ENCODE measurements at places on chromosomes 3 and 15. TPM values are rescaled to one million over a fixed set of nuclear protein-coding genes. Genes with fewer than 3 reads are reported as not detected.

The CDC25A gene
- 2.1 TPM for total RNA-seq

The ARHGEF26 gene
- 19.0 TPM for total RNA-seq

The CHRNA3 gene
- not detected for total RNA-seq

The TNFSF10 gene
- total RNA-seq, result 44.1 TPM

The CILP gene
- 5.4 TPM for total RNA-seq

The SYNPR gene
- not detected for total RNA-seq

The WDR93 gene
- 0.68 TPM for total RNA-seq

The MUC20 gene
- 84.4 TPM for total RNA-seq

The RTP1 gene
- total RNA-seq, result not detected

DNA sequence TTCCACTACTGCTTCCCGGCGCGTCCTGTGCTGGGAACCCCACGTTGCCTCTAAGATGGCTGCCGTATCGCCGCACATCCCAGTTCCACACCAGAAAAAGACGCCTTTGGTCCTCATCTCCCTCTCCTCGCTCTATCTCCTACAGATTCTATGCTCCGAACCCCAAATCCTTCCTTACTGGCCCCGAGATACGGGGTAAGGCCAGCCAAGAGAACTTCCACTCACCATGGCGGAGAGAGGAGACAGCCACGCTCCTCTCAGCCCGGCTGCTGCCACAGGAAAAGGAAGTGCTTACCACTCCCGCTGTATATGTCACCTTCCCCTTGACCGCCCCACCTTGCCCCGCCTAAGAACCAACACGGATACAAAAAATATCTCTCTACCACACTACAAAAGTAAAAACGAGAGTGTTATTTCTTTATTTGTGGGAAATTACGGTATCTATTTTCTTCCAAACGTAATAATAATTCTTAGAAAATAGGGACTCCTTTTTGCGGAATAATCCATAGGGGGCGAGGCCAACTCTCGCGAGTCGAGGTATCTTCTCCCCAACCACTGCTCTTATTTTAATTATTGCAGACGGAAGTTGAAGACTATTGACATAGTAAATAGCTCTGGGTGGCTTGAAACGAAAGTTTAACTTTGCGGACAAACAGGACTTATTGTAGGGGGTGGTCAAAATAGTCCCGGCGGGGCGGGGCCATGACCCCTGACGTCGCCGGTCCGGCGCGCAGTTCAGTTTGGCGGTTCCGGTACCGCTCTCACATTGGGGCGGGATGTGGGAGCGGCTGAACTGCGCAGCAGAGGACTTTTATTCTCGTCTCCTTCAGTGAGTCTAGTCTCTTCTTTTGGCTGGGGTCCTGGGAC is at the start of the genes RPL4 and ZWILCH:
Gene RPL4 (minus strand): TSS at position 293 of the 867 bp plus-strand sequence. CDS start 65 bp downstream, at position 228.
Gene ZWILCH (plus strand): TSS at position 764 of the 867 bp plus-strand sequence. CDS start 13 bp downstream, at position 777.
- DNase-seq, result peak; percentile 81

- no peak for DNase-seq
These were observed 187.7 kb downstream of the ITPR1 start for GRCh38 chr3:4680871-4681300.

DNA sequence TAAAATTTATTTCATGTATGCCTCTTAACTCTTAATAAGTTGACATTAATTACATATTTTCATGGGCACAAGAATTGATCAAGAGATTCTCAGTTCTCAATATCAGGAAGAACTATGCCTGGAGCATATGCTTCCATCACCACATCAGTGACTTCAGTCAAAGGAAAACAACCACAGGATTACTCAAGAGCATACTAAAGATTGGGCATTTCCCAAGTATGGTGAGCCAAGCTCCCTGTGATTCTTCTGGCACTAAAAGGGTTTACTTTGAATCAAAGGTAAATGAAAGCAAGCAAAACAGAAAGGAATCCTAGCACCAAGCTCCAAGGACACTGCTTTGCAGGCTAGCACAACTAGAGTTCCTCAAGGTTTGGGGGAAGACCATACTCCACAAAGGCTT is 44.6 kb downstream of the FMN1 start:
- no peak for DNase-seq

- DNase-seq, result no peak
These were observed 498.0 kb upstream of the PROK2 start for GRCh38 chr3:72282918-72283317.

DNA sequence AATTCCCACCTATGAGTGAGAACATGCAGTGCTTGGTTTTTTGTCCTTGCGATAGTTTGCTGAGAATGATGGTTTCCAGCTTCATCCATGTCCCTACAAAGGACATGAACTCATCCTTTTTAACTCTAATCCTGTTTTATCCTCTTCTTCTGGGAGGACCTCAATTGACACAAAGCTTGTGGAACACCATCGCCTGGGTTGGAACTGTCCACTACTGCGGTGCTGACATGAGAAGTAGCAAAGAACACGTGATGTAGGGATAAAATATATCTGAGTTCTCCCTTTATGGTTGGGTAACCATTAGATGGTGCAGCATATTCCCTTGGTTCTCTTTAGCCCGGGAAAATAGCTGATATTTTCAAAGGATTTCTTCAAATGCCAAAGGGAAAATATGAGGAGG is 105.3 kb upstream of the TOPAZ1 start:
- DNase-seq, result no peak

DNA sequence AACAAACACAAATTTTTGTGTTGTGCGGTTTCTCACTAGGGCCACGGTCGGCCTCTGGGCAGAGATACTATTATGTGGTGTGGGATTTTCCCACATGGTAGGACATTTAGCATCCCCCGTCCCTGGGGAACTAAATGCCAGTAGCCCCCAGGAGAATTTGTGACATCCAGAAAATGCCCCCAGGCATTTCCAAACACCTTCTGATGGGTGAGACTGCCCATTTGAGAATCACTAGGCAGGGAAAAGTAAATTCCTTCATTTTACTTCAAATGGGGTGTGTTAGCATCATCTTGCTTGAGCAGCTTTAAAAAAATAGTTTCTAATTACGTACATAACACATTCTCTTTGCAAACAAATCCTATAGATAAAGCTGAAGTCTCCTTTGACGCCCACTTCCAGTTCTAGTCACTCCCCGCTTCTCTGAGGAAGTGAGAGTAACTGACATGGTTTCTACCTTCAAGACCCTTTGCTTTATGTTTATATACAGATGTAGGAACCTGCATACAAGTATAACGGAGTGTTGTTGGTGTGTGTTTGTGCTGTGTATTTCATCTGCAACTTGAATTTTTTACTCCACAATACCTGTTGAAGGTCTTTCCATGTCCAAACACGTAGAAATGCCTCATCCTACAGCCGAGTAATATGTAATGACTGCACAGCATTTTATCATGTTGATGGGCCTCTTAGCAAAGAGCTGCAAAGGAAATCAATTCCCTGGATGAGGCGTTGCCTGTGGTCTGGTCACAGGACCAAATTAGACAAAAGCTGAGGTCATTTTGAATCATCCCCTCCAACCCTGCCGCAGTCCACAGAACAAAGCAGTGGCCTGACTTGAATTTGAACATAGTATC is 31.4 kb upstream of the ZBTB38 start:
- no peak for DNase-seq

DNA sequence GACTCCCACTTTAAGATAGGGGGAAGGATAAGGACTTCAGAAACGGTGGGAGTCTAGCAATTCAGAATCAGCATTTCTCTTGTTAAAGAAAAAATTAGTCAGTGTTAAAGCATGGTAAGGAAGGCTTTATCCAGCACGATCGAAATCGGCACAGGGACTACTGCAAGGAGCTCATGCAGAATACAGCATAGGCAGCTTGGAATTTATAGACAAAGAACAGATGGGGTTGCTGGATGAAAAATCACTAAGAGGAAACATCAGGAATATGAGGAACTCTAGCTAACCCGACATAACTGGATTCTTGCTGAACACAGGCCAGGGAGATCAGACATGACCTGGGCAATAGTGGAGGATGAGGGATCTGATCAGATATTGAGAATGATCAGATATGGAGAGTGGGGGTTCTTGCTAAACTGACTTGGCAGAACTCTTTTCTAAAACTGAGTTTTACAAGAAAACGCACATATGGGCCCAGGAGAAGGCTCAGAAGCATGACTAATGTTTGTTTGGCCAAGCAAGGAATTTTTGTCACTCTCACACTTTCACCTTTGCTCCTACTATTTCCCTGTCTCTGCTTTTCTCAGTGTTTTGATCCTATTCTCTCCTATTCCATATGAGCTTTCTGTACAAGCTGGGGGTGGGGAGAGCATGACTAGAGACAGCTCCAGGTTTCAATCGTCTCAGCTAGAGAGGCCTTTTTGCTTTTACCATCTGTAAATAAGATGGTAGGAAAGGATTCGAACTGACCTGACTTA is 3.9 kb upstream of the PLCH1 start:
- no peak for DNase-seq

- DNase-seq, result no peak
These were observed 111.5 kb upstream of the LPP start for GRCh38 chr3:188042466-188042865.

DNA sequence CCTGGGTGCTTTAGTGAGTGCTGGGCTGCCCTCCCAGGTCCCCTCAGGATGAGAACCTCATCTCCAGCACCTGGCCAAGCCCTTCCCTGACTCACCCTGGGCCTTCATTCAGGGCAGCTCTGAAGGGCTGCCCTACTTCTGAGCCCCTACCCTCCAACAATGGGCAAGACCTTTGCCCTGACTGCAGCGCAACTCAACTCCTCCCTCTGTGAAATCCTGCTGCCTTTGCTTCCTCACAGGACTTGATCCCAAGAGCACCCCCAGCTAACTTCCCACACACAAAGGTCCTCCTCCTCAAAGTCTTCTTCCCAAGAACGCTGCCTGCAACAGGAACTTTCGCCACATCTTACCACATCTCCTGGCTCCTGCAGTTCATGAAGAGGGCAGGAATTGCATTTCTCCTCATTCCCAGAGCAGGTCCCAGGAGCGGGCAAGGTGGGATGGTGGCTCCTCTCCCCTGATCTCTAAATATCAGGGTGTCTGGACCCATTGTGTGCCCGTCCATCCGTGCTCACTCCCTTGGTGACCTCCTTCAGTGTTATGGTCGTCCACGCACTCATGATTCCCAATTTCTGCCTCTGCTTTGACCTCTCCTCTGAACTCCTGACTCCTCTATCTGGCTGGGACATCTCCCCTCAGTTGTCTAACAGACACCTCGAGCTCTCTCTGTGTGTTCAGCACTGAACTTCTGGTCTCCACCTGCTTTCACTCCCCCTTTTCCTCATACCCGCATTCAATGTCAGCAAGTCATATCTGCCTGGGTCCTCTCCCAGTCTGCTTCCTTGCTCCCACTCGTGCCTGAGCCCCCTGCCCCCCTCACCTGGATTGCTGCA is 4.5 kb upstream of the SSUH2 start:
- DNase-seq, result no peak

GRCh38 chr3:119289404-119289770 is 4.8 kb upstream of the ARHGAP31 start:
- DNase-seq, result no peak

GRCh38 chr15:84889313-84889990 is 5.0 kb downstream of the SLC28A1 start:
- no peak for DNase-seq

DNA sequence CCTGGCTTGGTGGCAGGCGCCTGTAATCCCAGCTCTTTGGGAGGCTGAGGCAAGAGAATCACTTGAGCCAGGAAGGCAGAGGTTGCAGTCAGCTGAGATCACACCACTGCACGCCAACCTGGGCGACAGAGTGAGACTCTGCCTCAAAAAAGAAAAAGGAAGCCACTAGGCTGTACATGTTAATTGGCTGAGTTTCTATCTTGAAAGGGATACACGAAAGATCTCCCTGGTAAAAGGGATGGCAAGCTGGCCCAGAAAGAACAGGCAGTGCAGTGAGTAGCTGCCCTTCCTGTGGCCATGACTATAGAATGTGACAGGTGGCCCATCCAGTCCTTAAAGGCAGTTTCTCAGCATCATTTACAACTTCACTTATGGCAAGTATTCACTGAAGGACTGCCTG is 12.3 kb downstream of the LRIG1 start:
- DNase-seq, result no peak

DNA sequence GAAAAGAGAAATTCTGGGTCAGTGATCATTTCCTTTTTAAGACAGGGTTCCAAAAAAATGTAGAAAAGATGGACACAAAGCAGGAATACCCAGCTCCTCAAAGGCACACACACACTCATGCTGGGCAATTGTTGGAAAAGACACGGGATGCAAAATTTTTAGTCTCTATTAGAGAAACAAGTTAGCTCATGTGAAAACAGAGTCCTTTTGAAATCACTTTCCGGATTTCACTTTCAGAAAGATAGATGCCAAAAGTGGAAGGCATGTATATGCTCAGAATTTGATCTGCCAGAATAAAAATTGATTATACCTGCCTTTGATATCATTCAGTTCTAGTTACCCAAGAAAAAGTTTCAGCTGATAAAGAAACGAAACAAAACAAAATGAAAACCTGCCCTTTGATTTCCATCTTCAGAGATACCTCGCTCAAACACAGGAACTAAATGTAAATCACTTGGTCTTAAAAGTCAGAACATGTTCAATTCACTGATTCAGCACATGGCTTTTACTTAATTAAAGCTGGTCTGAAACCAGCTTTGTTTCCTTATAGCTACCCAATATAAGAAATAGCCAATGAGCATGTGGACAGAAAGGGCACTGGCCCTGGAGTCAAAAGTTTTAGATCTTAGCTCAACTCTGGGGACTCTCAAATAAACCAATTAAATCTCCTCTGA is 52.8 kb downstream of the PLD1 start:
- DNase-seq, result no peak

DNA sequence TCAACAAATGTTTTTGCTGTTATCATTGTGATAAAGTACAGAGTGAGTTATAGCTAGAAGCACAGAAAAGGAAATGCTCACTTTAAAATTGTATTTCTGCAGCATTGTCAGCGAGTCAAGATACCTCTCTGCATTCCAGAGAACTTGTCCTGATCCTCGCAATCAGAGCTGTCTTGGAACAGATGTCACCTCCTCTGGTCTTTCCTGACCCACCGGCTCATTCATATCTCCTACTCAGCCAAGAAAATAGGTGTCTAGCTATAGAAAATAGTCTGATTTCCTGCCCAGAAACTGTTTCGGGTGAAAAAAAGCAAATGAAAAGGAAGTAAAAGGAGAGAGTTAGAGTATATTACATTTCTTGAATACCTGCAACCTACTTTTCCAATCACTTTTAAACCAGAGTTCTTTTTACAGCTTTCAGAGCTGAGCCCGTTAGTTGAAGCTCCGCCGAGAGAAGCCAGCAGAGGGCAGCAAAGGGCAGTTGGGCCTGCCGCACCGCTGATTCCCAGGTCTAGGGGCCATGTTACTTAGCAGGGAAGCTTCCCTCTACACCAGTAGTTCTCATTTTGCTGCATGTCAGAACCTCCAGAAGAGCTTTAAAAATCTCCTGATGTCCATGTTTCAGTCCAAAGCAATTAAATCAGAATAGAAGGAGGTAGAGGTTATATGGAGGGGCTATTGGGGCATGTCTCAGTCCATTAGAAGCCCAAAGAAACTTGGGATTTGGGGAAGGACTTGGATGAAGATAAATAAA is 185.7 kb upstream of the THRB start:
- DNase-seq, result peak; percentile 59

DNA sequence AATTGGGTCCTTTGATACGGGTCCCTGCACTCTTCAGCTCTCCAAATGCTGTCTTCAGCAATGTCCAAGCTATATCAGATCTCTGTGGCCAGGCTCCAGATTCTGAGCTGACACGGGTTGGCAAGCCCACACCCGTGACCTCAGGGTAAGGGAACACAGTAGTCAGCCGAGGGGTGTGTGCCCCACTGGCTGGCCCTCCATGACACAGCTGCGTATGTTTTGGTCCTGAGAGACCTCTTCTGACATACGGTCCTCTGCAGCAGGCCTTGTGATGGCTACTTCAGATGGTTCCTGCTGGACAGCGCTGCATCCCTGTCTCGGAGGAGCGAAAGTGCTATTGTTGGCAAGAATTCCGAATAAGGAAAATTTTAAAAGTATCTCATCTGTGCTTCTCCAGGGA is 85.2 kb upstream of the ADAMTS17 start:
- no peak for DNase-seq

GRCh38 chr15:72156928-72157327 is 38.7 kb downstream of the SENP8 start:
- no peak for DNase-seq

GRCh38 chr3:143160437-143160836 is 40.9 kb downstream of the CHST2 start:
- DNase-seq, result no peak
